Stimulated activated CD4-positive, alpha-beta T cell treated with anti-CD3 and anti-CD28 coated beads, Interleukin-12 subunit alpha, Interleukin-12 subunit beta, amount 100 ng/mL, for 24 hours (primary cell): ENCODE measurements at places on chromosomes 2 and 18.

DNA sequence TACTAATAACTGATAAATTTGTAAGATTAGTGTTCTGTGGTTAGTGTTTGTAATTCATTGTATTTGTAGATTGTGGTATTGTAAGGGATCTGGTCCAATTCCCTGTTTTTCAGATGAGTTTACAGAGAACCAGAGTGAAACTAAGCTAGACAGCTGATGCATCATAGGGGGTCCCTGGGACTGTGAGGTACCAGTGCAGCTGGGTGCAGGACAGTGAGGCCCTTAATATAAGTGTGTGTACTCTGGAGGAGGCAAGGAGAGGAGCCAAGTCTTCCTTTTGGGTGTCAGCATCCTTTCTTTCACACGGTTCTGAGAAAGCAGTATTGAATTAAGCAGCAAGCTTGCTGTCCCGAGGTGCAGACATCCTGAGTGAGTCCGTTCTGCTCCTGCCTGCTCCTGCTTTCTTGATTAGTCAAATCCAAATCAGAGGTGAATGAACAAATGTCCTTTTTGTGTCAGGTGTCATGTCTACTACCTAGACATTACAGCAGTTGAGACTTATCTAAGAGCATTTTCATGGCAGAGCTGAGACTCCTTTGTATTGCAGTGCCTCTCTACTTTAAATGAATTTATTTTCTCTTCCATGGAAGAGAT lies 194.9 kb downstream of the MCFD2 start:
- DNase-seq = no peak

DNA sequence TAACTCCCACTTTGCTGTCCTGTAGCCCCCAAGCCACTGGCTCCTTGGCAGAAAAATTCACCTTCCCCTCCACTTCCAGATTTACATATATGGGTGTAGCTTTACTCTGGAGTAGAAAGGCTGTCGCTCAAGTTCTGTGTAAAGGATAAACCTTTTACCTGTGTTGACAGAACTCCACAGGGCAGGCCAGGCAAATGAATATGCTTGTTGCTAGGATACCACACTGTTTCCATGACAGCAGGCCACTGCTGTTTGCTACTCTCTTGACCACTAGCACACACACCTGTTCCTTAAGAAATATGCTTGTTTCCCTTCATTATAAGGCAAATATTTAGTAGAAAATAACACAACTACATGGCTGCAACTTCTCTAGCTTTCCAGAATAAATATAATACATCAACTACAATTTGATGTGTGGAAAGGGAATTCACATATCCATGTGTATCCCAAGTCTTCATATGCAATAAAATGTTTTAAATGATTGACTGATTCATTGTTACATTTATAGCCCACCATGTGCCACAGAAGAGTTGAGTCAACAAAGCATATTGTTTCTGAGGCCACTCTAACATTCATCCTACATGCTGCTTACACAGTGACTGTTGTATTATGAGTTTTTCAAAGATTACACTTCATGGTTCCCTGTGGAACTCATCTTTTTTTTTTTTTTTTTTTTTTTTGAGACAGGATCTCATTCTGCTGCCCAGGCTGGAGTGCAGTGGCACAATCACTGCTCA lies 56.2 kb upstream of the ROCK1 start:
- no peak for DNase-seq

DNA sequence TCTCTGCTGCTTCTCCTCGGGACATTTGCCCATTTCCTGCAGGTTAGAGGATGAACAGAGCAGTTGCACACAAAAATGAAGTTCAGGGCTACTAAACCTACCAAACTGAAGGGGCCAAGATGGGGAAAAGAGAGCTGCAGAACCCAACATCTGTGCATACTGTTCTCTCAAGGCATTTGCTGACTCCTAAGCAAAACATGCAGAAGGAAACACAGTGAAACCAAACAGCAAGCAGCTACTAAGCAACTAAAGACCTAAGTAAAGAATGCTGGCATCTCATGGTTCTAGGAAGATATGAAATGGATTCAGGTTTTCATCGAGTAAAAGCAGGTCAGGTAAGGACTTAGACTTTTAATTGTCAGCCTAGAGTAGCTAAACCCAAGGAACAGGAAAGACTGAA lies 111.9 kb upstream of the SYT4 start:
- no peak for DNase-seq

GRCh38 chr2:170162271-170162632 lies 15.7 kb upstream of the MYO3B start:
- DNase-seq = no peak

DNA sequence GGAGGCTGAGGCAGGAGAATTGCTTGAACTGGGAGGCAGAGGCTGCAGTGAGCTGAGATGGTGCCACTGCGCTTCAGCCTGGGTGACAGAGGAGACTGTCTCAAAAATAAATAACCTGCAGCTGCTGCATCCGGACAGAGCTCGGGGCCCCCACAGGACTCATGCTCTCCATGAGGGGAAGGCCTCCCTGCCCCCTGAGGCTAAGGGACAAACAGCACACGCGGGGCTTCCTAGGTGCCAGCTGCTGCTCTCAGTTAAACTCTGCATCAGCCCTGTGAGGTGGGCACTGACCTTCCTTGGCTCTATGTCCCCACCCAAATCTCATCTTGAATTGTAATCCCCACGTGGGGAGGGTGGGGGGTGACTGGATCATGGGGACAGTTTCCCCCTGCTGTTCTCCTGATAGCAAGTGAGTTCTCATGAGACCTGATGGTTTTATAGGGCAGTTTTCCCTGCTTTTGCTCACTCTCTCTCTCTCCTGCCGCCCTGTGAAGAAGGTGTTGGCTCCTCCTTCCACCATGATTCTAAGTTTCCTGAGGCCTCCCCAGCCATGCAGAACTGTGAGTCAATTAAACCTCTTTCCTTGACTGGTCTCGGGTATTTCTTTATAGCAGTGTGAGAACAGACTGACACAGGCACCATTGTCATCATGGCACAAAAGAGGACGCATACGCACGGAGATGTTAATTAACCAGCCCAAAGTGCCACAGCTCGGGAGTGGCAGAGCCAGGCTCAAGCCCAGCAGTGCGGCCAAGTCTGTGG lies 49.9 kb upstream of the TAF1B start:
- no peak for DNase-seq

- no peak for DNase-seq
These were observed 6.8 kb downstream of the HTR2B start for GRCh38 chr2:231117922-231118613.

DNA sequence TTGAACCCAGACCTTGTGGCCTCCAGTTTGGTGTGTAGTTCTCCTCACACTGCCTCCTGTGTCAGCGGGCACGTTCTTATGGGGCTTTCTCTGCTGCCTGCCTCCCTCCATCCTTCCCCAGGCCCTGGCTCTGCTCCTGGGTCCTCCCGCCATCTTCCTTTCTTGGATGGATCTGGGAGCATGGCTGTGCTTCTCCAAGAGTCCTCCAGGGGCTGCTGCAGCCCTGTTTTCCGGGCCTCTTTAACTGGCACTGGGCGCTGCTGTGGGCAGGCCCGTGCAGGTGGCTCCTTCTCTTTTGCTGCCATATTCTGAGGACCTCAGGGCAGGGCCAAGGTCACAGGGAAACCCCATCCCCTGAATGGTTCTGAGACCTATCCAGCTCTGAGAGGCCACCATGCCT lies 17.8 kb downstream of the THNSL2 start:
- DNase-seq = no peak

GRCh38 chr2:219128396-219128795 lies 32.2 kb downstream of the NHEJ1 start:
- no peak for DNase-seq

GRCh38 chr2:23387845-23388244 lies 2.9 kb downstream of the KLHL29 start:
- DNase-seq = no peak

GRCh38 chr2:43553341-43553855 lies 42.4 kb downstream of the THADA start:
- no peak for DNase-seq

- DNase-seq = no peak
These were observed 48.9 kb downstream of the ZNF385B start for GRCh38 chr2:179812501-179812900.
